Amniotic epithelial cell (primary cell): ENCODE measurements at places on chromosomes 3 and 15.

- DNase-seq: no peak
Measured at GRCh38 chr3:5563537-5564277, 376.2 kb downstream of the EDEM1 start.

- DNase-seq: no peak
Measured at GRCh38 chr3:41141433-41142167, 57.7 kb upstream of the CTNNB1 start.

DNA sequence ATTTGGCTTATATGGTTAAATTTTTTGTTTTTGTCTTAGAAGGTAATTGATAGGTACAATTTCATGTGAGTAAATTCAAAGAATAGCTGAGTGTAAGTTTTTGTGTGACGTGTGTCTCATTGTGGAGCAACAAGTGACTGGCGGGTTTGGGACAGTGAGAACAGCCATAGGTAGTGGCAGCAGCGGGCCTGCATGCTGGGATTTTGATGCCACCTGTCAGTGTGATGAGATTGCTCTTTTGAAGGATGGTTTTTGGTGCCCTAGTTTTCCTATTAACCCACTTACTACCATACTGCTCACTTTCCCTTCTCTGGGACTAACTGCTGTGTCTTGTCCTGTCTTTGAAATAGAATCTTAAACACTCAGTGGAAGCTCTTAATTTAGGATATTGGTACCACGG is 522.6 kb downstream of the NAALADL2 start:
- no peak for DNase-seq

DNA sequence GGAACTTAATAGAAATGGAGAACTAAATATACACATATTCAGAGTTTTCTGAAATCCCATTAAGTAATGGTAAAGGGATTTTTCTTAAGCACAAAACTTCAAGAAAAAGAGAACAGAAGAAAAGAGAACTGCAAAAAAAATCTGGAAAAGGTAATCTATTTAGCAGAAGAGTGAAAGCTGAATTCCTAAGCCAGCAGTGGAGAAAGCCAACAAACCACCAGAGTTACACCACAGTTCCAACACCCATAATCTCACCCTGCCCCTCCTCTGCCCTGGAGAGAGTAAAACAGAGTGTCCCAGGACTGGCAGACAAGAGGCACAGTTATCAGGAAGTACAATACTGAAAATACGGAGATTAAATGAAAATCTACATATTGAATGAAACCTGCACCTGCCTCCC is 29.4 kb downstream of the TP53BP1 start:
- peak; percentile 79 for DNase-seq

- no peak for DNase-seq
Measured at GRCh38 chr15:67124911-67125588, 59.6 kb downstream of the SMAD3 start.

DNA sequence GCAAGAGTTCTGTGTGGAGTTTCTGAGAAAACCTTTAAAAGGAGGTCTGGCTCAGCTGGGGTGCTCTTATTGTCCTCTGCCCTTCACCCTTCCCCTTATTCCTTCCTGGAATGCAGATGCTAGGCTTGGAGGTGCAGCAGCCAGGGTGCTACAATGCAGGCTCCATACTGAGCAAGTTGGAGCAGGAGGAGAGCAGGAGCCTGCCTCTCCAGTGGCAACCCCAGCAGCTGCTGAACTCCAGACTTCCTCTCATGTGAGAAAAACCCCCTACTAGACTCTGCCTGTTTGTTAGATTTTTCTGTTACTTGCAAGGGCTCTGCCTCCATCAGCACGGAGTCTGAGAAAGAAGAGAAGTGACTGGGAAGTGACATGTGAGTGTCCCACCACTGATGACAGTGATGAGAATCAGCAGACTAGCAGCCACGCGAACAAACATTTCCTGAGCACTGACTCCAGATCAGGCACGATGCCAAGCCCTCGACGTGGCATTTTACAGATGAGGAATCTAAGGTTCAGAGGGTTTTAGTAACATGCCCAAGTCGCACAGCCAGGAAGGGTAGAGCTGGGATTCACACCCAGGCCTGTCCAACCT is 16.1 kb upstream of the RARRES1 start:
- DNase-seq: peak; percentile 29

DNA sequence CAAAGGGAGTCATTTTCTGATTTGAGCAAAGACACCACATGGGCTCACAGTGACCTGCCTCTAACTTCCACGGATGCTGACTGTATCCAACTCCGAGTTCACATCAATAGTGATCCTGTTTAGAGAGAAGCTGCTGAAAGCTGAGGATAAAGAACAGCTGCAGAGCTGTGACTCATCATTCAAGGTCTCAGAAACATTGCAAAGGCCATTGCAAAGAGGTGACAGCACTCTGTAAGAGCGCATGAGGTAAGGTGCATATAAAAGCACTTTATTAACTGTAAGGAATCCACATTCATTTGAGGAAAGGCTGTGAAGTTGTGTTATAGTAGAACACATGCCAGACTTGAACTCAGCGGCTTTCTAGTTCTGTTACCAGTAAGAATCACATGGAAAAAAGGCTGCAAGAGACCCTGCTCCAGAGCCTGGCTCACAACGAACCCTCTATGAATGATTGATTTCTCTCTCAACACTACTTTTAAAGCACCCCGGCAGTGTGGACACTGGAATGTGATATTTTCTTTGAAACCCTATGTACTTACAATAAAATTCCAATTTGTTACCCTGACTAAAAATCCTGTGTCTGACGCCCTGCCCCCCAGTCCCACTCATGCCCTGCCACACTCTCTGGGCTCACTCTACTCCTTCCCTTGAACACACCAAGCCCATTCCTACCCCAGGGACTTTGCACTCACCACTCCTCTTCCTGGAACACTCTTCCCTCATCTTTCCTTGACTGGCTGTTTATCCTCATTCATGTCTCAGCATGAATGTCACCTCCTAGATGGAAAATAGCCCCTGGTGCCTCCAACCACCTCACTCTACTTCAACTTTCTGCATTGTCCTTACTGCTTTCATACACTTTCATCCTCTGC is 111.2 kb downstream of the LSM3 start:
- DNase-seq: peak; percentile 93

- DNase-seq: no peak
Measured at GRCh38 chr3:134970895-134971294, 175.8 kb downstream of the EPHB1 start.

- DNase-seq: peak; percentile 80
Measured at GRCh38 chr15:35293353-35294130, 208.4 kb upstream of the NANOGP8 start.

GRCh38 chr3:63864008-63864964 is 619 bp downstream of the ATXN7 start:
- no peak for DNase-seq

- DNase-seq: no peak
Measured at GRCh38 chr15:74517096-74517495, 23.9 kb upstream of the ARID3B start.

- DNase-seq: no peak
Measured at GRCh38 chr3:5411786-5412185, 224.3 kb downstream of the EDEM1 start.

- DNase-seq: no peak
Measured at GRCh38 chr3:194220901-194221326, 85.0 kb downstream of the HES1 start.

DNA sequence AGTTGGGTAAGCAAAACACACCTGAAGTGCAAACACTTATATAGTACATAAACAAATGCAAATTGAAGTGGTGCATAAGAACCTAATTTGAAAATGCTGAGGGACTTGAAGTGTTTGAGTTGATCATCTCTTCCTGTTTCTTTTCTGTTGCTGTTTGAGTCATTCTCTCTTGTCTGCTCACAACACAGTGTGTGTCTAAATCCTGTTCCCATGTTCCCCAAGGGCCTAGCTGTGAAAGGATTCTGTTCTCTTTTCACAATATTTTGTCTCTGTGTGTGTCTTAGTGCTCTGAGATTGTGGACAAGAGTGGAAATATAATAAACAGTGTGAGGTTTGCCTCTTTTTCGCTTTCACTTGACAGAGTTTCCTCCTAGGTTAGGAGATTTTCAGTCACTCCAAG is 6.1 kb downstream of the CD96 start:
- no peak for DNase-seq

GRCh38 chr15:40407330-40407990 is 1.9 kb downstream of the IVD start:
- DNase-seq: no peak

DNA sequence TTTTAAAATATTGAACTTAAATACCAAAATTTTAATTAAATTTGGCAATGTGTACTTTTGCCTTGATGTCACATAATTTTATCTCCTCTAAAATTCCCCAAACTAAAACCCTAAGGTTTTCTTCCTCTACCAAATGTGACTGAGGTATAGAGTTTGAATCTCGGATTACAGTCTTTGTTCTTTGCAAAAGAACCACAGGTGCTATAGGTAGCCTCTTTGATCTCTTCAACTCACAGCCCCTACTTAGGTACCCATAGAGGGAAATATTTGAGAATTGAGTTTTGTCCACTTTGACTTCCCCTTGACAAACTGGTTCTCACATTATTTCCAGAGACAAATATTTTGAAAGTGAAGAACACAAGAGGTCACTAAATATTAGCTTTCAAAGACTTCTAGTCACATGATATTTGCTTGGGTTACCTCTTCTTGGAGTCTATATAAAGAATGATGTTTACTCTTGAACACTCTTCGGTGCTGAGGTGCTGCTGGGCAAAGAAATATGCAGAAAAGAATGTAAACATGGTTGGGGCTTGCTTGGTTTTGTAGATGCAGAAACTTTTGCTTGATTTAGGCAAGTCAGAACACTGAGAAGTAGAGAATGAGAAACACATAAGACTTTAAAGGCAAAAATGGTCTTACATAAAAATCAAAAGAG is 120.8 kb upstream of the MCTP2 start:
- DNase-seq: no peak

DNA sequence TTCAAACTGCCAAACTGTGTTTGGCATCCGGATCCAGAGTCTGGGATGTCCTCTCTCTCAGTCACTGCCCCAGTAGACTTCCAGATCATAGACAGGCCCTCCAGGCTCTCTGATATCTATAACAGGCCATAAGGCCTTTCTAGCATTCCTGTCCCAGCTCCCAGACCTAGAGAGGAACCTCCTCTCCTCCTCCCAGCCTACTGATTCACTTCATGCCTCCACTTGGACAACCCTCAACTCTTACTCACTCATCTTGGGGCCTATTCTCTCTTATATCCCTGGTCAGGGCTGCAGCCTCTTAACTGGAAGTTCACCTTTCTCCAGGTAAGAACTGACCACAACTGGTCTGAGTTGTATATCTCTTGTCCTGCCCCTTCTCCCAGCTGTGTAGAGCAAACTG is 253.7 kb upstream of the TRIM42 start:
- no peak for DNase-seq

GRCh38 chr3:130260918-130261317 is 84.6 kb upstream of the COL6A5 start:
- DNase-seq: peak; percentile 16

- no peak for DNase-seq
Measured at GRCh38 chr3:8644748-8645390, at the start of gene SSUH2. Gene SSUH2, minus strand, starts transcription at chr3:8644798. Its CDS starts 40 bp downstream, at chr3:8644758.

DNA sequence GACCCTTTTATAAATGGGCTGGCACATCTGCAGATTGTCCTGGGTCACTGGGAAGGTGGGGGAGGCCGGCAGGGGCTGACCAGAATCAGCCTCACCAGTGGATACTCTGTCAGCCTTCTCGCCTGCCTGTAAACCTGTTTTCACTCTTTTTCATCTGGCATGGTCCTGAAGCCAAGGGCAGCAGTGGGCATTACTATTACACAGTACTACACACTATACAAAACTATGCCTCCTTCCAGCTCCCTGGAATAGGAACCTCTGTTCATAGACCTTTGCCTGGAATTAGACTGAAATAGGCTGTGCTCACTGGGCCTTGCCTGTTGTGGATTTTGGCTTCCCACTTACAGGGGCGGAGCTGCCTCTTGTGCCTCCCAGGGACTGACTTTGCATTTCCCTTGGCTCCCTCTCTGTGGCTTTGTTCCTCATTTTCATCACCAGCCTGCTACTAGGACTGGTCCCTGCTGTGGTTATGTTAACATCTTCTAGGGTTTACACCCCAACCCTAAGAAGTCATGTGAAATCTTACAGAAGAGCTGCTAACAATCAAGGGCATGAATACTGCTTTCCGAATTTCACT is 120.7 kb downstream of the FNDC3B start:
- DNase-seq: no peak

DNA sequence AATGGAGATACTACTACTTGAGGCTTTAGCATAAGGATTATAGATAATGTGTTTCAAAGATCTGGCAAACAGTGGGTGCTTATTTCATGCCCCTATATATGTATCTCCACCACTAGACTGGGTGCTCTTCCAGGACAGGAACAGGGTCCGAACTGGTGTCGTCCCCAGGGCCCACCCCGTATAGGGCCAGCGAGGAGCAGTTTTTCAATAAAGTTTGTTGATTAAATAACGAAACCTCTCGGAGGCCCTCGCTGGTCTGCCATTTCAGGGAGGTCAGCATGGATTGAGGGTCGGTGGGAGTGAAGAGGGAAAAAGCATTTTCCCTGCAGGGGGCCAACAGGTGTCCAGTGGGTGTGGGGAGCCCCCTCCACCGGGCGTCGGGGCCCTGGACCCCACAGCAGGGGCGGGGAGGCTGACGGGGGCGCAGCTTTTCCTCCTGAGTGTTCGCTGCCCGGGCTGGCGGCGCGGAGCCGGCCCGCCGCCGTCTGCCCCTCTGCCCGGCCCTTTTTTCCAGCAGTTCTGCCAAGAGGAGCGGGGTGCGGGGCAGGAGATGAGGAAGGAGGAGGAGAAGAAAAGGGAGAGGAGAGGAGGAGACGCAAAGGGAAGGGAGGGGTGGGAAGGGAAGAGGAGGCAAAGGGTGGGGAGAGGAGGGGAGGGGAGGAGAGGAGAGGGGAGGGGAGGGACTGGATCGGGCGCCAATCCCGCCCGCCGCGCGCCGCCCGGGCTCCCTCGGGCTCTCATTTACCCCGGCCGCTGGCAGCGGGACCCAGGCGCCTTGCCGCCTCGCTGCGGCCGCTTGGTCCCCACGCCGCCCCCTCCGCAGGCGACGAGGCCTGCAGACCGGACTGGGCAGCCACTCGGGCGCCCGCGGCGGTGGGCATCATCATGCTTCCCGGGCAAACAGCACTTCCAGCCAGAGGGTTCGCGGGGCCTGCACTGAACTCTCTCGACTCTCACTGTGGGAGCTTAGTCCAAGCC is 66.3 kb downstream of the ISG20 start:
- DNase-seq: peak; percentile 13

- no peak for DNase-seq
Measured at GRCh38 chr15:33242669-33243191, 48.2 kb upstream of the FMN1 start.

- no peak for DNase-seq
Measured at GRCh38 chr3:182524711-182525401, 268.4 kb upstream of the ATP11B start.

DNA sequence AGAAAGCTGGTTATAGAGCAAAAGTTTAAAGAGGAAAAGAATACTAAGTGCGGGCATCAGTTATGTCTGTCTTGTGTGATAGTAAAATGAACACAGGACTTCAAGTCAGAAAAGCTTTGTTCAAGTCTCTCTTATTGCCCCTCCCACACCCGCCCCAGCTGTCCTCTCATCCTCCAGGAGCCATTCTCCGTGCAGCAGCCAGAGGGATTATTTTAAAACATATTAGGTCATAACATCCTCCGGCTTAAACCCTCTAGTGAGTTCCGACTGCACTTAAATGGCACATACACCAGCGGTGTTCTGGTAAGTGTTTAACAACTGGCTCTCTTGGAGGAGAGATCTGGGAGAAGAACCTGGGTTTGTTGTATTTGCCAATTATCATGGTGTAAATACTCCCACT is 104.8 kb upstream of the TNFAIP8L3 start:
- DNase-seq: no peak

- peak; percentile 100 for DNase-seq
Measured at GRCh38 chr3:46947981-46948791, 28.4 kb downstream of the CCDC12 start.
